Effector memory CD8-positive, alpha-beta T cell (primary cell): ENCODE measurements at places on chromosomes 3 and 15.
A peak's percentile ranks its signal among the peaks of the same experiment; 100 is the strongest.

GRCh38 chr3:30281526-30281925 lies 324.9 kb upstream of the TGFBR2 start:
- H3K36me3 ChIP-seq = no peaks in the 10 kb centered on the region
- no peak overlapping the region for H3K27ac ChIP-seq
- no peaks in the 10 kb centered on the region for H3K27me3 ChIP-seq
- no peaks in the 10 kb centered on the region for H3K4me1 ChIP-seq

- H3K36me3 ChIP-seq = peaks cover 17% of the 10 kb centered on the region
- H3K4me1 ChIP-seq = peaks cover 11% of the 10 kb centered on the region
- H3K27ac ChIP-seq = no peak overlapping the region
These were observed 16.4 kb downstream of the FBXO22 start for GRCh38 chr15:75920079-75920478.

DNA sequence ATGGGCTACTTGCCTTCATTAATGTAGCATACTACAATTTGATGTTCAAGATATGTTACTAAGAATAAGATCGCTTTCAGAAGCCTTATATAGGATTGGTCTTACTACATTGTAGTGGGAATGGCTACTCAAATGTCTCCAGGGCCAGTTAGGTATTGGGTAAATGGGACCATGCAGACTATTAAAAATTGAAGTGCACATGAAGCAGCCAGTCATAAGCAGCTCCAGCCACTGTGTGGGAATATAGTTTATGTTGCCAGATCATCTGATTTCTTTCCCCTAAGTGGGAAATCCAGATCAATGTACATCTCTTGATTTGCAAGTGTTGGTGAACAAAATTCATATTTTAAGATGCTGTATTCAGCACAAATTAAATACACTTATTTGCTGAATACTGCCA lies 5.1 kb downstream of the CTNNB1 start:
- no peaks in the 10 kb centered on the region for H3K27me3 ChIP-seq
- H3K27ac ChIP-seq = no peak overlapping the region
- no peak for DNase-seq

DNA sequence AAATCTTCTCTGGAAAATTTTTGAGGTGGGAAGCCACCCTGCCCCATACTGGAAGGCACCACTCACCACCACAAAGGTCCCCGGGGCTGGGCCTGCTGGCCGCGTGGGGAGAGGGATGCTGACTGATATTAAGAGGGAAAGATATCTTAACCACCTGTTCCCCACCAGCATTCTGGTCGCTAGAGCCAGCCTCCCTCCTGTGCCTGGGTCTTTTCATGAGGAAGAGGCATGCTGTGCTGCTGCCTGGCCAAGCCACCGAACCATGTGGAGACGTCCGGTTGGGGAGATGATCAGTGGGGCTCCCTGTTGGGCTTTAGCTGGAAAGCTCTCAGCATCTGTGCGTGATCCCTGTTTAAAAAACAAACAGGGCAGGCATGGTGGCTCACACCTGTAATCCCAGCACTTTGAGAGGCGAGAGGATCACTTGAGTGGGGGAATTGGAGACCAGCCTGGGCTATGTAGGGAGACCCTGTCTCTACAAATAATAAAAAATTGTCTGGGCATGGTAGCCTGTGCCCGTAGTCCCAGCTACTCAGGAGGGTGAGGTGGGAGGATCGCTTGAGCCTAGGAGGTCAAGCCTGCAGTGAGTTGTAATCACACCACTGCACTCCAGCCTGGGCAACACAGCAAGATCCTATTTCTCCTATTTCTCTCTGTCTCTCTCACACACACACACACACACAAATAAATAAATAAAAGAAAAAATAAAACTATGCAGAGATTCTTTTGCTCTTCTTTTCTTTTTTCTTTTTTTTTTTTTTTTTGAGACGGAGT lies 1.0 kb downstream of the KLHL18 start:
- no peak for DNase-seq
- peak overlapping the region; percentile 98 for H3K4me3 ChIP-seq
- H3K27me3 ChIP-seq = no peaks in the 10 kb centered on the region
- peaks cover 32% of the 10 kb centered on the region for H3K4me1 ChIP-seq
- peak overlapping the region; percentile 98 for H3K27ac ChIP-seq

DNA sequence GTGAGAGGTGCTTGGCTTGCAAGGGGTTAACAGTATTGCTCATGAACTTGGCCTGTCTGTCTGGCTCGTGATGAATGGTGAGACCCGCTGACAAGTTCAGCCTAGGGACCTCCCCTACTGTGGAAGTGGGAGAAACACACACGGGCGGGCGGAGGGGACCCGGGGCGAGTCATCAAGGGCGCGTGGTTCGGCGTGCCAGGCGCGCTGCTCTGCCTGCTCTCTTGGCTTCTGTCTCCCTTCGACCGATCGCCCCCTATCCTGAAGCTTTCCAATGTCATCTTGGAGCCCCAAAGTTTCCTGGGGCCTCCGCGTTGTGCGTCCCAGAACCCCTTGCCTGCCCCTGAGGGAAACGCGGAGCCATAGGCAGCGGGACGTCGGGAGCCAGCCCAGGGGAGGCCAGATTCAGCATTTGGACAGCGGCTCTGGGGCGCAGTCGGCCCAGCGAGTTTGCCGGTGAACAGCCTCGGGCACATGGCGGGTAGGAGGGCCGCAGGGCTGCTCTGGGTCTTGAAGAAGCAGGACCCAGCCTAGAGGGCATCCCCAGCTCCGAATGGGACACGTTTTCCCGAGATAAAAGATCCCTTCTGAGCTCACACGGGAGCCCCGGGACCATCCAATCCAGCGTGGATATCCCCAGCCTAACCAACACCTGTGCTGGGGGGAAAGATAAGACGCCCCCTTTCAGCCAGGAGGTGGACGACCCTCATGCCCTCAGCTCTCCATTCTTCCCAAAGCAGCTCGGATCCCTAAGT lies 27.0 kb upstream of the POLG start:
- no peak overlapping the region for H3K27ac ChIP-seq
- H3K4me3 ChIP-seq = peak overlapping the region; percentile 61
- H3K36me3 ChIP-seq = peaks cover 18% of the 10 kb centered on the region
- DNase-seq = peak; percentile 55
- peaks cover 25% of the 10 kb centered on the region for H3K4me1 ChIP-seq

DNA sequence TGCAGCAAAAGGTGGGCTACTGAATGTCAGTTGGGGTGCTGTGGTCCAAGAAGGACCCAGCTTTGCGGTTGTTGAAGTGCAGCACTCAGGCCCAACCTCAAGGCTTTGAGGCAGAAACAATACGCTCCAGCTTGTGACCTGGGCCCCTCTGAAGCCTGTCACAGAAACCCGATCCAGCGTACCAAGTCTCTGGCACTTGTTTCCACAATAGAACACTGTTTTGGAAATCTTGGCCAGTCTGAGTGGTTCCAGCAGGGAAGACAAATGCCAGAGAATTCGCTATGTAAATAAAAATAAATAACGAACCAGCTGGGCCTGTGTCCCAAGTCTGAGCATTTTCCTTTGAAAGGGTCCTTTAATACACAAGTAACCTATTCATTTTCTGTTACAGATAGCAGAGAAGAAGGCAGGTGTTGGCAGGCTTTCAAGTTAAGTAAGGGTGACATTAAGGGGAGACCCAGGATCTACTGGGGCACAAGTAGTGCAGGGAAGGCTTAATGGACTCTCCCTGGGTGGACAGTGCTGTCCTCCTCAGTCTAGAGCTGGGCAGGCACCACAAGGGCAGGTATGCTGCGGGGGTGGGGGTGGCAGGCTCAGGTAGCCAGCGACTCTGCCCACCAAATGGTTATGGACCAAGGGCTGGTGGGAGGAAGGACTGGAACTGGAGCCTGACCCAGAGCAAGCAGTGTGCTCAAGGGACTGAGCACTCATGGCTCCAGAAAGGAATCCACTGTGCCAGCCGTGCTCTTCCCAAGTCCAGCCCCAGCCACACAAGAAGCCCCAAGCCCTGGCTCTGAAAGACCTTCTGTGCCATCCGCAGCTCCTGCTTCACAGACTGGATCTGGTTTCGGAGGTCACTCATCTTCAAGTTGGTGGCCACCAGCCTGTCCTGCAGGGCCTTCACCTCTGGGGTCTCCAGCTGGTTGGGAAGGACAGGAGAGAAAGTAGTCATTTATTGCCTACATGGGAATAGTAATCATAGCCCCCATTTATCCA lies 26.3 kb downstream of the CCDC13 start:
- no peak for DNase-seq
- H3K4me3 ChIP-seq = no peak overlapping the region

- no peak overlapping the region for H3K4me3 ChIP-seq
- no peaks in the 10 kb centered on the region for H3K36me3 ChIP-seq
- H3K4me1 ChIP-seq = no peaks in the 10 kb centered on the region
These were observed 280.4 kb downstream of the SLC9A9 start for GRCh38 chr3:143567823-143568222.

DNA sequence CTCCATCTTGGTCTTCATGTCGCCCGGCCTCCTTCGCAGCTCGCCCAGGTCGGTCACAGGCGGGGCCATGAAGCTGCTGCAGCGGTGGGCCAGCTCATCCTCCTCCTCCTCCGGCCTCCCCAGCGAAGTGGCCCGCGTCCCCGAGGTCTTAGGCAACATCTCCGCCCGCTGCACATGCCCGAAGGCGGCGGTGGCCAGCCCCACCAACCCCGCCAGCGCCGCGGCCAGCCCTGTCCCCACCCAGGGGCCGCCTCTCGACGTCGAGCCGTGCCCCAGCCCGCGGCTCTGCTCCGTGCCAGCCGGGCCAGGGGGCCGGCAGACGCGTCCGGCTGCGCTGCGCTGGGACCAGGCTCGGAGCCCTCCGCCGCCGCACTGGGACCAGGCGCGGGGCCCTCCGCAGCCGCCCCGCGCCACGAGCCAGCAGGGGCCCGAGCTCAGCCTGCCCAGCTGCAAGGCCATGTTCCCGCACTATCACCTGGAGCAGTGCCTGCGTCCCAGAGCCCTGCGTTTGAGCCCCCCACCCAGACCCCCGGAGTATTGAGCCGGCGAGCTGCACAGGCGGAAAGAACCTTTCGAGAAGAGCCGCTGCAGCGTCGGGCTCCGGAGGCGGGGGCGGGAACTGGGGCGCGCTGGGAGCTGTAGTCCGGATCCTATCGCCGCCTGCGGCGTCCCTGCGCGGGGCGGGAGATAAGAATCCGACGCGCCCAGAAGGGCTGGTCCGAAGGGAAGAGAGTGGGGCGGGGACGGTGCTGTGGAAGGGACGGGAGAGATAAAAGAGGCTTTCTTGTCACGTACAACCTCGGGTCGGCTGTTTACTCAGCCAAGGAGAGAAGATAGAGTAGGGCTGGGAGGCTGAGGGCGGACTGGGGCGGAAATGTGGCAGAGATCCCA lies at the start of gene CPOX:
CPOX (minus strand) TSS at position 566 of the 891 bp plus-strand sequence; CDS start at position 459, 107 bp downstream.
- H3K4me3 ChIP-seq = peak within 1 kb of the TSS; percentile 92
- H3K27ac ChIP-seq = peak within 1 kb of the TSS; percentile 99
- peaks cover 16% of the 10 kb centered on the region for H3K36me3 ChIP-seq
- peak; percentile 71 for DNase-seq
- H3K27me3 ChIP-seq = no peaks in the 10 kb centered on the region
- peaks cover 40% of the 10 kb centered on the region for H3K4me1 ChIP-seq

- no peak overlapping the region for H3K27ac ChIP-seq
- DNase-seq = no peak
- no peaks in the 10 kb centered on the region for H3K36me3 ChIP-seq
- H3K27me3 ChIP-seq = no peaks in the 10 kb centered on the region
- H3K4me1 ChIP-seq = peaks cover 53% of the 10 kb centered on the region
These were observed 14.4 kb downstream of the ATP10A start for GRCh38 chr15:25848784-25849156.

DNA sequence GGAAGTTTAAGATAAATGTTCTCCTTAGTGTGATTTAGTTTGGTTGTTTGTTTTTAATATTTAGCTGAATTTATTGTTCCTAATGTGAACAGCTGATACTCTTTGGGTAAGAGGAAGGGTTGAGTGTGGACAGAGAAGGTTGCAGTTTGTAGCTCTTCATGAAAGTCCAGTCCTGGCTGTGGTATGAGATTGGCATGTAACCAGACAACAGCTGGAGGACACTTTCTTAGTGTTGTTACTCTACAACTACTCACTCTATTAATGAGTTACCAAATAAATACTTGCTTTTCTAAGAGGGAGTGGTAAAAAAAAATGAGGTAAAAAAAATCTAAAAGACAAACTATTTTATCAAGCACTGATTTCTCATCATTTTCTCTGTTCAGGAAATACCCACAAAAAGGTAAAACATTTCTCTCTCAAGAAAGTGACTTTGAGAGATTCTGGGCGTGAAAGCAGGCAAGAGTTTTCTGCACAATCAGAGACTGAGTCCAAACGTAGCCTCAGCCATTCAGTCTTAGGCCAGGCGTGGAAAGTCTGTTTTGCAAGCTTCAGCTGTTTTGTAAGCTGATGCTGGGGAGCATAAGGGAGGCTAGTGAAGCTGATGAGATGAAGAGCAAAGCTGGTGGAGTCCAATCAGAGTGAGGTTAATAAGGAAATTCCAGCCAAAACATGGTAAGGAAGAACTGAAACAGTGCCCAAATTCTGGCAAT lies 138.5 kb upstream of the ARPP21 start:
- no peak overlapping the region for H3K4me3 ChIP-seq
- no peak for DNase-seq

- no peak overlapping the region for H3K27ac ChIP-seq
- no peak overlapping the region for H3K4me3 ChIP-seq
- H3K27me3 ChIP-seq = no peaks in the 10 kb centered on the region
These were observed 51.9 kb upstream of the MUC13 start for GRCh38 chr3:124986192-124987143.

- peaks cover 65% of the 10 kb centered on the region for H3K27me3 ChIP-seq
- peaks cover 6% of the 10 kb centered on the region for H3K4me1 ChIP-seq
- H3K27ac ChIP-seq = no peak overlapping the region
- no peak for DNase-seq
- peaks cover 5% of the 10 kb centered on the region for H3K36me3 ChIP-seq
These were observed 64.7 kb upstream of the EPHB3 start for GRCh38 chr3:184496933-184497332.

DNA sequence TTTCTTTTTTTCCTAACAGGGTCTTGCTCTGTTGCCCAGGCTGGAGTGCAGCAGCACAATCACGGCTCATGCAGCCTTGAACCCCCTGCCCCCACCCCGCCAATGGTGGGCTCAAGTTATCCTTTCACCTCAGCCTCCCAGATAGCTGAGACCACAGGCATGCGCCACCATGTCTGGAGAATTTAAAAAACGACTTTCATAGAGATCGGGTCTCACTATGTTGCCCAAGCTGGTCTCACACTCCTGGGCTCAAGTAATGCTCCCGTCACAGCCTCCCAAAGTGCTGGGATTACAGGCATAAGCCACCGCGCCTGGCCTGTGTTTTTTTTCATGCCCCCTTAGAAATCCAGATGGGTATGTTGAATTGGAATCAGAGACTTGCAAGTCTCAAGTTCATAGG lies 40.3 kb downstream of the ERICH6 start:
- H3K36me3 ChIP-seq = no peaks in the 10 kb centered on the region
- no peak for DNase-seq
- peaks cover 12% of the 10 kb centered on the region for H3K4me1 ChIP-seq
- H3K4me3 ChIP-seq = no peak overlapping the region

GRCh38 chr3:23113455-23114171 lies 89.5 kb upstream of the UBE2E2 start:
- no peak overlapping the region for H3K27ac ChIP-seq
- DNase-seq = no peak
- H3K36me3 ChIP-seq = no peaks in the 10 kb centered on the region
- no peaks in the 10 kb centered on the region for H3K4me1 ChIP-seq
- H3K4me3 ChIP-seq = no peak overlapping the region

GRCh38 chr3:178389258-178389657 lies 147.0 kb upstream of the KCNMB2 start:
- DNase-seq = no peak
- no peaks in the 10 kb centered on the region for H3K4me1 ChIP-seq
- no peak overlapping the region for H3K4me3 ChIP-seq
- no peaks in the 10 kb centered on the region for H3K36me3 ChIP-seq
